ENCODE measurements at places on chromosomes 4 and X.

- no peak for DNase-seq
Observed at GRCh38 chr4:53816561-53816960, 225.3 kb upstream of the LNX1 start.

- DNase-seq, result no peak
Observed at GRCh38 chr4:89929425-89930159, 34.9 kb downstream of the MMRN1 start.

DNA sequence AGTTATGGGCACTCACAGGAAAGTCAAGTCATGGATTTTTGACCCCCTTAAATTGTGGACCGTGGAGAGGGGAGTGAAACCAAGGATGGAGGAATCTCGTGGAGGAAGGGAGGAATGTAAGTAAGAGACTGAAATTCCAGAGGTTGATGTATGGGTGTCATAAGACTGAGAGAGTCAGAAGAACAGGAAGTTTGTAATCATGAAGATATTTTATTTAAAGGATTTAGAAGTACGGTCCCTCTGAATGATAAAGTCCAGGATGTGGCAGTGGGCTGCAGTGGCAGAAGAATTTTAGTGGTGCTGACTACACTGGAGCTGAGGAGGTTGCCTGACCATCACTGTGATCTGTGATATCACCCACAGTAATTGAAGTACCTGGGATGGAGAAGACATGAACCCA, 57.8 kb downstream of the DCLK2 start:
- no peak for DNase-seq

- no peak for DNase-seq
Observed at GRCh38 chr4:74114234-74114633, 15.2 kb upstream of the CXCL2 start.

DNA sequence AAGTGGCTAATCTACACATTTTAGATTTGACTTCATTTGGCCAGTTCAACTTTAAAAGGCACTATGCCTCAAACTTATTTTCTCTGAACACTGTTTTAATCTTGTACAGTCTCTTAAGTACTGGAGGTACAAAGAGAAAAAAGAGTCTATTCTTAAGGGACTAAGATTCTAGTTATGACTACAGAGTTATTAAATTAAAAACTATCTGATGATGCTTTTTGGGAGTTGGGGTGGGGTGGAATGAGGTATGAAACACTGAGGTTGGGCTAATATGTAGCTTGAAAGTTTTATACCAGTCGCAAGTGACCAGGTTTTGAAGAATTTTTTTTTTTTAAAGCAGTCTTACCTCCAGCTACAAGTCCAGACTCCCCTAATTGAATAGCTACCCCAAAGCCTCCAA, 17.7 kb upstream of the GPR34 start:
- DNase-seq, result no peak

- no peak for DNase-seq
Observed at GRCh38 chrX:123454712-123455431, 270.8 kb downstream of the GRIA3 start.

DNA sequence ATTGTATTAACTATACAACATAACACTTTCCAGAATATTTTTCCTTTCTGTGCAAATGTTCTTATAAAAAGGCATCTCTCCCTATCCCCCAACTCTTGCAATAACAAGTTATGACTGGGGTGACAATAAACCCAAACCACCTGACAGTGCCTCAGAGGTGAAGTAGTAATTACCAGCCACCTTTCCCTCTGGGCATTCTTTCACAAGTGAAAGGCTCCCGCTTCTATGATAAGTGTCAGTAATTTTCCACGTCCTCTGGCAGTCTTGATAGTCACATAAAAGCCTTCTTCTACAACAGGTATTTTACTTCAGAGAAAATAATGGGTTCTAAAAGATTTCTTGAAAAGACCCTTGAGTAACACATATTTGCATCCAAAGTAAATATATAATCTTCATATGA, 82.7 kb downstream of the MANBA start:
- DNase-seq, result no peak

DNA sequence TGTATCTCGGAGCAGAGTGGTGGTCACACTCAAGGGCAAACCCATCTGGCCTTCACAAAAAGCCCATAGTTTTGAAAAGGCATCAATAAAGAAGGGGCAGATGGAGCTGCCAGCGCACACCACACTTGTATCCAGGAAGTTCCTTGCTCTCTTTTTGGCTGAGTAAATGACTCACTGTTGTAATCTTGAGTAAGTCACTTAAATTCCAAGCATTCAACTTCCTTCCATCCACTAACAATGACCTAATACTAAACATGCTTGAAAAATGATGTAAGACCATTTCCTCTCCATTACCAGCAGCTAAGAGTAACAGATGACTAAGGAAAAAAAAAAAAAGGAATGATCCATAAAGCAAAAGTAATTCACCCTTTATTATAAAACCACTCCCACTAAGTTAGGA, 32.4 kb upstream of the MYOZ2 start:
- peak; percentile 59 for DNase-seq

DNA sequence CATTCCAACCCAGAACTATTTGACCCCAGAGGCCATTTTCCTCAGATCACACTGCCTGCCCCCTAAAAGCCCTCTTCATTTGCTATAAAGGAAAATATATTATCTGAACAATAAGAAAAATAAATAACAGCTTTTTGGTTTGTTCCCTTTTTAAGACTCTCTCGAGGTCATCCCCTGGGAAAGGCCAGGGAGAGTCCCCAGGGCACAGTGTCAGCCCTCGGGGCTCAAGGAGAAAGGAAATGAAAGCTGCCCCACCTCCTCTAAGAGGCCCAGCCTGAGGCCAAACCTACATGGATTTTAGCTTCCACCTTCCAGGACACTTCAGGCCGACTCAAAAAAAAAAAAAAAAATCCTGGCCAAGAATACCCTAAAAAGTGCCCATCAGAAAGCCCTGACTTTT, 97.6 kb downstream of the SH3KBP1 start:
- no peak for DNase-seq

DNA sequence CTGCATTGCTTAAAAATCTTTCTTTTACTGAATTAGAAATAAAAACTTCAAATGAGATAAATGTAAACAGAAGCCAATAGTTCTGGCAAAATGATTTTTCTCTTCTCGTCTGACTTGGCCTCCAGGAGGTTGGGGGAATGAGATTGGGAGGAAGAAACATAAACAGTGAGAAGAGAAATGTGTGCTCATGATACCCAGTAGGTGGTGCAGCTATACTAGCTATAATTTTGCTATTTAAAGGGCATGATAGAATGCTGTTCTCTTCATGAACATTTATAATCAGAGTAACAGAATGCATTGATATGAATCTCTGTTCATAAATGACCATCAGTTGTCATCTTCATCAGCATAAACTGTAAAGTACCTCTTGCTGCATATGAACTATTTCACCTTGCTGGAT, 85.5 kb downstream of the TACR3 start:
- DNase-seq, result no peak

DNA sequence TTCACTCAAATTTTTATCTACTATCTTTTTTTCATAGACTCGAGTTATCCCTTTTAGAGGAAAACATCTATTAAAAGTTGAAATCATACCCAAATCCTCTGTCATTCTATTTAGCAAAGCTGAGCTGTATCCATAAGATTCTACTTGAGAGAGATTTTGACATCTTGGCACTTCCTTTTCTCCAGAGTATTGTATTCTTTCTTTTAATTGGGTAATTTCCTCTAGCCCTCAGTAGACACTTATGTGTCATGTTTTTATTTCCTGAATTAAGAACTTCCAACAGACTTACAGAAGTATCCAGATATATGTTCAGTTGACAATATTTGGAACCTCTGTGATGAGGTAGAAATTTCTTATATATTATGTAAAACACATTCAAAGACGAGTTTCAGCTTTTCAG, 201.6 kb upstream of the NR3C2 start:
- no peak for DNase-seq

GRCh38 chrX:76253432-76253831, 80.6 kb downstream of the PBDC1 start:
- no peak for DNase-seq

DNA sequence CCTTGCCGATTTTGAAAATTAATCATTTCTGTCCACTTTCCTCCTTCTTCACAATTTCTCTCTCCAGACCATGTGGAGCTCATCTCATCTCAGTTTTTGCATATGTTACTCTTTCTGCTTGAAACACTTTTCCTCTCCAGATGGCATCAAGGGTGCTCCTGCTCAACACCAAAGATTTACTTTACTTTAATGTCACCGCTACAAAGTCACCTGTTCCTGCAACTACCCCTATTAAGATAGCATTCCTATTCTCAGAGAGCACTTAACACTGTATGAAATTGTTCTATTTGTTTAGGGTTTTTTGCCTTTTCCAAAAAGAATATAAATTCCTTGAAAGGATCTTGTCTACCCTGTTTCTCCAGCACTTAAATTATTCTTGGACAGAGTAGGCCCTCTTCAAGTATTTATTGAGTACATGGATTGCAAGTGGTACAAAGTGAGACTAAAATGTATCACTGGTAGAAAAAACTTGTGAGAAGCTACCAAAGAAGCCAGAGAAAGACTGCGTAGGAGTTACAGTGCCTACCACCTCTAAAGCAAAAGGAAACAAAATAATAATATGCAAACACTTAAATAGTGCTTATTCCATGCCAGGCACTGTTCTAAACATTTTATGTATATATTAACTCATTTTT, 1.1 kb upstream of the EXOSC9 start:
- no peak for DNase-seq

DNA sequence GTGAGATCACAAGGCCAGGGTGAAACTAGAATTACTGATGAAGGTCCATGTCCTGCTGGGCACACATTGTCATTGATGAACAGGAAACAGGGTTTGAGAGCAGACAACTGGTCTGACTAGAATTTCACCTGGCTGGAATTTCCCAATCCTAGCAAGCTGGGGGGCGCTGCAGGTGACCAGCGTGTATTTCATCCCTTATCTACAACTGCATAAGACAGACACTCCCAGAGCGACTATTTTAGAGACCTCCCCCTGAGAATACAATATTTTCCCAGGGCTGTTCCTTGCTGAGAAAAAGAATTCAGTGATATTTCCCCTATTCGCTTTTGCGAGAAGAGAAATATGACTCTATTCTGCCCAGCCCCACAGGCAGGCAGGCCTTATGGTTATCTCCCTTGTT, 432.6 kb upstream of the GALNT7 start:
- DNase-seq, result no peak

DNA sequence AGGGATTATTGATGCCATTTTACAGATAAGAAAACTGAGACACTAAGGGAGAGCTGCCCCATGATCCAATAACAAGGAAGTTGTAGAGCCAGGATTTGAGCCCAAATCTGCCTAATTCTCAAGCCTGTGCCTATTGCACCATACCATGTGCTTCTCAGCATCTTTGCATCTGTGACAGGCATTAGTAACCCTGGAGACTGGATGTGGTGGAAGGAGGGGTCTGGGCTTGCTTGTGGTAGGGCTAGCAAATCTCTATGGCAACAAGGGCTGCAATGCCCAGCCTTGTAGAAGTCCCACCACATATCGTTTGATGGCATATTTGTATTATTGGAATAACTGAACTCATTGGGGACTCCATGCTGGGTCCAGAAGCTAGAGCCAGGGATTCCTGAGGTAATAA, 58.1 kb downstream of the RTL5 start:
- DNase-seq, result no peak

- no peak for DNase-seq
Observed at GRCh38 chrX:150202641-150203247, 160.4 kb upstream of the MAMLD1 start.
